Diencephalon (tissue), 1 donor: ENCODE measurements at places on chromosomes 3 and 15. TPM values are rescaled to one million over a fixed set of nuclear protein-coding genes. Genes with fewer than 3 reads are reported as not detected.

FAM81A gene
- 22.6 TPM for total RNA-seq

TTC21A gene
- 3.2 TPM for total RNA-seq

MRPS22 gene
- total RNA-seq: 69.2 TPM

GOLGA6L7 gene
- not detected for total RNA-seq

CDCP1 gene
- 0.23 TPM for total RNA-seq

CEMIP gene
- total RNA-seq: 3.9 TPM

SLC12A1 gene
- 5.8 TPM for total RNA-seq

BOC gene
- total RNA-seq: 10.4 TPM

KBTBD13 gene
- not detected for total RNA-seq

SLC6A20 gene
- total RNA-seq: 5.1 TPM

C3orf80 gene
- 2.5 TPM for total RNA-seq

SLC22A13 gene
- 0.69 TPM for total RNA-seq

SIDT1 gene
- total RNA-seq: 19.6 TPM

ERICH6 gene
- total RNA-seq: 0.46 TPM

EFCAB12 gene
- 0.92 TPM for total RNA-seq

ARID3B gene
- 5.1 TPM for total RNA-seq

ACKR4 gene
- total RNA-seq: not detected

ATP8B4 gene
- 11.1 TPM for total RNA-seq

SPINK8 gene
- not detected for total RNA-seq

PDZRN3 gene
- 35.5 TPM for total RNA-seq

PCYT1A gene
- total RNA-seq: 35.8 TPM

SENP7 gene
- total RNA-seq: 75.0 TPM

CCR9 gene
- not detected for total RNA-seq

OR5K2 gene
- total RNA-seq: not detected

C2CD4A gene
- total RNA-seq: under 0.01 TPM

STRC gene
- 0.92 TPM for total RNA-seq

SLC28A2 gene
- not detected for total RNA-seq

IL5RA gene
- total RNA-seq: 11.1 TPM

CD96 gene
- total RNA-seq: not detected

CCDC9B gene
- 1.4 TPM for total RNA-seq

XCR1 gene
- not detected for total RNA-seq

LXN gene
- total RNA-seq: 9.5 TPM

RLBP1 gene
- total RNA-seq: 0.69 TPM

ZFAND6 gene
- 168 TPM for total RNA-seq

FXR1 gene
- 172 TPM for total RNA-seq

HRG gene
- total RNA-seq: not detected

ZNF770 gene
- 117 TPM for total RNA-seq

GPR15 gene
- not detected for total RNA-seq

CYP11A1 gene
- total RNA-seq: 0.23 TPM
